ENCODE measurements at places on chromosomes 2 and 18.

DNA sequence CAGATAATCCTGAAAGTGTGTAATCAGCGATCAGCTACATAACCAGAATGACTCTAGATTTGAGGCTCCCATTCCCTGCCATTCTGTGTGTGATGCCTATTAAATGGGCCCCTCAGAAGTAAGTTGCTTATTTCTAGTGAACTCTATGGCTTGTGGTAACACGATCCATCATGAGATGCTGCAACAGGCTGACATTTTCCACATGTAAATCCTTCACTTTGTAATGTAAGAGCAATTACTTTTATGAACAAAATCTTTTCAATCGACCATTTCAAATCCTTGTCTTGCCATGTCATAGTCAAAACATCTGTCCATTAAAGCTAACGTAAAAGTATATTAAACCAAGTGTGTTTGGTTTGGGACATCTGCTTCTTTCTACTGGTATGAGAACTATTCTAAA, 175.9 kb upstream of the ETAA1 start:
- no peak for DNase-seq

DNA sequence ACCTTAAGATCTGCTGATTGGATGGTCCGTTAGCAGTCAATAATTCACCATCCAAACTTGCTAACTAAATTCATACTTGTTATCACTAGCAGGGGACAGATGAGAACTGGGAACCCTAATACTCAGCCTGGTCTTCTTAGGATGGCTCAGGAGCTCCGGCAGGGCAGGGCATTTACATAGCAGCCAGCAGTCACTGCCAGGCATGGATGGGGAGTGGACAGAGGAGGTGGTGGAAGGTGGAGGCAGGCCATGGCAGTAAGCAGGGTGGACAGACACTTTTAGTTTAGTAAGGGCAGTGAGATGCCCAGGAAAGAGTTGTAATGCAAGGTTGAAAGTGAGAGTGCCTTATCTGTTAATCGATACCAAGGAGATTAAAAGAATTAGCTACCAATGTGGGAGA, 392.2 kb upstream of the CHST9 start:
- no peak for DNase-seq

GRCh38 chr2:239598732-239599090, 197.9 kb upstream of the HDAC4 start:
- DNase-seq, result no peak

- DNase-seq, result peak; percentile 21
Measured at GRCh38 chr18:59605633-59606192, 91.5 kb downstream of the CCBE1 start.

DNA sequence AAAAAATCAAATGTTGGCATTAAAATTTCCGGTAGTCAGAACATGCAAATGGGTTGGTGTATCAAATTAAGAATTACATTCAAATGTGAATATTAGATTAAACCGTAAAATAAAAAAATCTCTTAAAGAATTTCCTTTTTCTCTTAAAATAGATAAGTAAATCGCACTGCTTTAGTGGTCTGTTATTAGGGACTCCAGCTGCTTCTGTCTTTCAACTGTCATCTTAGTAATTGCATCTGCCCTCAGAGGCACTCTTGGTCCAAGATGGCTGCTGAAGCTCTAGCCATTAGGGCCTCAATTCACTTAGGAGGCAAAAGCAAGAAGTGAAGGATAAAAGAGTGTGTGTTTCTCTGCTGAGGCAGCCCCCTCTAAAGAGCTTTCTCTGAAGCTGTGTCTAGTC, 132.4 kb downstream of the MGAT5 start:
- peak; percentile 71 for DNase-seq

DNA sequence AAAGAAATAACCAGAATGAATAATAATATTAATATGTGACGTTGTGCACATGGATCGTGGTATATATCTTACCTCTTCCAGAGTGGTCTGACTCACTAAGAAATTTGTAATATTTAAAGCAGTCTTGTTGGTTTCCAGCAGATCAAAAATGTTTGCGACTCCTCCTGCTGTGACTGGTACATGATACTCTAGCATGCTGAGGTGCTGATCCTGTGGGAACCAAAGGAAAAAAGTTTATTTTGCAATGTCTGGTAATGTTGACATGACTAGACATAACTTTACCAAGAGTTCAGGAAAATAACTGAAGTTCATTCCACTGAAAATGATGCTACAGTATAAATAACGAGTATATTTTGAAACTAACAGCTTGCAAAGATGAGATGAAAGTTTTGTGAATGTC, 124.5 kb upstream of the BARD1 start:
- DNase-seq, result no peak

DNA sequence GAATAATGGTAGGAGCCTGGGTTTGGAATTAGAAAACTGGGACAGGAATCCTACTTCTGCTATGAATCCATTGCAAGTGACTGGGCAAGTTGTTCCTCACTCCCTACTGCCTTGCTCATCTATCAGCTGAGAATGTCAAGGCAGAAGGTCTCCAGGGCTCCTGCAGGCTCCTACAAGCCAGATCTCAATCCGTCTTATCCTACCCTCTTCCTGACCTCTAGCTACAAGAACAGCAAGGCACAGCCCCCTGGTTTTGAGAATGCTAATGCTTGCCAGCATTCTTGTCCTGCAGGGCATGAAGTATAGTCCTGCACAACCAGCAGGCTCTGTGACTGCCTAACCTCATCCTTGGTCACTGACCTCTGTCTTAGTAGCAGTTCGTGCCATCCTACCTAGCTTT, 141.9 kb upstream of the TNP1 start:
- no peak for DNase-seq

DNA sequence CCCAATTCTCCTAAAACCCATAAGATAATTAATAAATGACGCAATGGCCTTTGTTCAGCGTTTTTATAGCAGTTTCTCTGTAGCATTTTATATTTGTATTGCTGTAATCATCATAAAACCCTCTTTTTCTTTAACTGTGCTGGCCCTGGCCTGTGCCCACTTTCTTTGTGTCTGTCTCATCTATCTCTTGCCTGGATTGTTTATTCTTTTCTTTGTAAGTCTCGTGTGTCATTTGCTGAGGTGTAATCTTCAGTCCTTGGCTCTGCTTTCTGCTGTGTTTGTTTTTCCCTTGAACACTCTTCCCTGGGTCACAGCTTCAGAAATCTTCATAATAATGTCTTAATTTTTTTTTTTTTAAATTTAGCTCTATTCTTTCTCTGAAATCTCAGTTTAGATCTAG, 525.8 kb upstream of the LINC00305 start:
- no peak for DNase-seq

DNA sequence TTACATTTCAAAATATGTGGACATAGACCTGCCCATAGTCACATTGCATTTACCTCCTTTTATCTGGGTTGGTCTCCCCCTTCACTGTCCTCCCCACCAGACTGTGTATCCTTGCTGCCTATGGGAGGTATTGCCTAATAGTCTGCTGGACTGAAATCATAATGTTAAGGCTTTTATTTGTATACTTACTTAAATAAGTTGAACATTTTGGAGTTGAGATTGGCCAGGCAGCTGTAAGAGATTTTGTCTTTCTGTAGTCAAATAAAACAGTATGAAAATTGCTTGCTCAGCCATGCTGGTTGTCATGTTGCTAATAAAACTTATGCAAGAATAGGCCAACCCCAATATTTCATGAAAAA, 280.9 kb downstream of the PTPRM start:
- no peak for DNase-seq

- no peak for DNase-seq
Measured at GRCh38 chr18:25005541-25006403, 346.2 kb downstream of the ZNF521 start.

DNA sequence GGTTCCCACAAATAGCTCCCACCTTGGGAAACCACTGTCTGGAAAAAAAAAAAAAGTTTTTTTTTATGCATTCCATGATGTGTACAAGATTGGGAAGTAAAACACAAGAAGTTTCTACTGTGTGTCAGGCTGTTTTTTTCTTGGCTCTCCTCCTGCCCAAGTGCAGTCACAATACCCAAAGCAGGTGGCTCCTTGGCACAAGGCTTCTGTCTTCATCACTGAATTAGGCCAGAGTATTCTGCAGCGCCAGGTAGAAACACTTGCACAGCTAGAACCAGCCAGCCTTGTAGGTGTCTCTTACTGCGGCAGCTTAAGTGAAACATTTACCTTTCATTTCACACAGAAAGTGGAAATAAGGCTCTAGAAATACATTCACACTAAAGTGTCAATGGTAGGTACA, 23.8 kb upstream of the MAL start:
- no peak for DNase-seq

DNA sequence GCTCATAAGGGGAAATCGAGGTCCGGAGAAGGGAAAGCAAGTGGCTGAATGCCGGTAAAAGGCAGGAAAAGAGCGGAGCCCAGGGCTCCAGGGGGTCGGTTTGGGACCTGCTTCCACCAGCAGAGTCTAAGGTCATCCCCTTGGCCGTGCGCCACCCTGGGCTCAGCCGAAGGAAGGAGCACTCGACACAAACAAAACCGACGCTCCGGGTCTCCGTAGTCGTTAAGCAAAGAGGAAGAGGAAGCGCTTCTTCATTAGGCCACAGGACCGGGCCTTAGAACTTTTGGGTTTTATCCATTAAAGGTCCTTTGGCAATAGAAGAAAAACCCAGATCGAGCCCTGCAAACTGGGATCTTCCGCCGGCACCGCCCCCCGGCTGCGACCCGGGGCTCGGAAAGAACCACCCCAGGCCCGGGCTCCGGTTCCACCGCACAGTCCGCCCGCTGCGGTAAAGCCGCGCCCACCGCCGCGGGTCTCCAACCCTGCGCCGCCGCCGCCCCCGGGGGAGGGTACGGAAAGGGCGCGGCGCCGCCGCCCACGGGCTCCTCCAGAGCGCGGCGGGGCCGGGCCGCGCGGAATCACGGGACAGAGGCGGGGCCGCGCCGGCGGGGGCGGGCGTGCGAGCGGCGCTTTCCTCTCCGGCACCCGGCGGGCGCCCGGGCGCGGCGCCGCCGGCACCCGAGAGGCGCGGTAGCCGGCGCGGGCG, at the start of gene TTL:
TTL (plus strand) TSS at position 629 of the 706 bp plus-strand sequence. CDS start 189 bp downstream, outside the sequence.
- DNase-seq, result peak; percentile 88

DNA sequence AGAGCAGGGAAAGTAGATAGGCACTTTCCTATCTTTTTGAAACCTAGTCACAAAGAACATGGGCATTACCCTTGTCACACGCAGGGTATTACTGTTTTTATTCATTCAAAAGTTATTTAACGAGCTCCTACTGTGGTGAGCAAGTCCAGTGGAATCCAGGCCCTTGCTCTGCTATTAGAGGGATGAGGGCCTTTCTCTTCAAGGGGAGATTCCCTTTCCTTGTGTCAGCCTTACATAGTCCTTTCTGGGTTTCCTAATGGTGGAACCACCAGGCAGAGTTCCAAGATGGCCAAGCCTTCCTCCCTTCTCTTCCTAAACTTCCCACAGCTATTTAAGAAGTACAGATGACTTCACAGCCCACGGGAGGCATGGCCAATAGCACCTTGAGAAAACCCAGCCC, 64.6 kb downstream of the SPTBN1 start:
- no peak for DNase-seq

GRCh38 chr2:65275141-65275915, 47.7 kb downstream of the ACTR2 start:
- DNase-seq, result no peak

GRCh38 chr2:62801814-62802523, 96.5 kb downstream of the EHBP1 start:
- DNase-seq, result no peak

- DNase-seq, result no peak
Measured at GRCh38 chr18:61980355-61980754, 87.5 kb upstream of the RNF152 start.

- no peak for DNase-seq
Measured at GRCh38 chr18:48843596-48843995, 107.2 kb downstream of the SMAD7 start.

GRCh38 chr2:28729698-28730097, 21.9 kb upstream of the PPP1CB start:
- no peak for DNase-seq

DNA sequence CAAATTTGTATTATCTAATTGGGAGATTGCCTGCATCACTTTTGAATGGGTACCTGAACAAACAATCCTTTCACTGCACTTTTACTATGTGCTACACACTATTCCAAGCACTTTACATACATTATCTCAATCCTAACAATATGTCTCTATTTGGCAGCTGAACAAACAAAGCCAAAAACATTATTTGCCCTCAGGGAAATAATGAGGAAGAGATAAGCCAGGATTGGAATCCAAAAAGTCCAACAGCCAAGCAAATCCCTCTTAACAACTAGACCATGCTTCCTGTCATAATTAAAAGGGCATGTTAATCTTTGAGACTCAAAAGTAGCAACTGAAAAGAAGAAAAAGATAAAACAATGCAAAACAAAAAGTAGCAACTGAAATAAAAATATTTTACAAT, 32.1 kb downstream of the RPRD1A start:
- no peak for DNase-seq

GRCh38 chr2:78465707-78466106, 559.8 kb upstream of the REG3G start:
- DNase-seq, result no peak

DNA sequence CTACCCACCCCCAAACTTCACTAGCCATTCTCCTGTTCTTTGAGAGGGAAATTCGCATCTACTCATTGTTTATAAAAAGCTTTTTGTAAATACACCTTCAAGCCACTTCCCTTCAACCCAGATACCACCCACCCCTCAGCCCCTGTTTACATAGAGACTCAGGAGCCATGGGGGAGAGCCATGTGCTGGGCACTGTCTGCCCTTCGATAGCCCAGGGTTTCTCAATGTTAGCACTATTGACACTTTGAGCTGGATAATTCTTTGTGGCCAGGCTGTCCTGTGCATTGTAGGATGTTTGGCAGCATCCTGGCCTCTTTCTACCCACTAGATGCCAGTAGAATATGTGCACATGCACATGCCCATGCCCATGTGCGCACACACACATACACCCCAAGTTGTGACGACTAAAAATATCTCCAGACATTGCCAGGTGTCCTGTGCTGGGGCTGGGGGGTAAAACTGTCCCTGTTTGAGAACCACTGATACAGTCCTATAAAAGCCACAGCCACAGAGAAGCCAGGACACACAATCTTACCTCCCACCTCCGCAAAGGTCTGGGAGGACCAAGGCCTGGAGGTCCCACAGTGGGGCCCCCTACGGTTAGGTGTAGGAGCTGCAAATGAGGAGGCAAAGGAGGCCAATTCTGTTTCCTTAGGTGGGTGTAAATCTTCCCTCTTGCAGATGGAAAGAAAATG, 44.5 kb upstream of the ASPRV1 start:
- DNase-seq, result no peak

- no peak for DNase-seq
Measured at GRCh38 chr18:59907660-59908059, 7.9 kb downstream of the PMAIP1 start.

GRCh38 chr2:234880551-234881211, 71.1 kb upstream of the SH3BP4 start:
- DNase-seq, result no peak
